Stimulated activated CD4-positive, alpha-beta T cell treated with anti-CD3 and anti-CD28 coated beads, Interleukin-2, amount 100 ng/mL, for 24 hours (primary cell): ENCODE measurements at places on chromosomes 4 and X.

GRCh38 chr4:75771607-75772006 lies 47.2 kb downstream of the USO1 start:
- DNase-seq, result no peak

GRCh38 chr4:21921526-21922180 lies 26.9 kb downstream of the KCNIP4 start:
- DNase-seq, result no peak

GRCh38 chr4:153233761-153234371 lies 29.6 kb downstream of the TRIM2 start:
- DNase-seq, result no peak

- DNase-seq, result no peak
Measured at GRCh38 chr4:95869961-95870500, 30.1 kb downstream of the PDHA2 start.

DNA sequence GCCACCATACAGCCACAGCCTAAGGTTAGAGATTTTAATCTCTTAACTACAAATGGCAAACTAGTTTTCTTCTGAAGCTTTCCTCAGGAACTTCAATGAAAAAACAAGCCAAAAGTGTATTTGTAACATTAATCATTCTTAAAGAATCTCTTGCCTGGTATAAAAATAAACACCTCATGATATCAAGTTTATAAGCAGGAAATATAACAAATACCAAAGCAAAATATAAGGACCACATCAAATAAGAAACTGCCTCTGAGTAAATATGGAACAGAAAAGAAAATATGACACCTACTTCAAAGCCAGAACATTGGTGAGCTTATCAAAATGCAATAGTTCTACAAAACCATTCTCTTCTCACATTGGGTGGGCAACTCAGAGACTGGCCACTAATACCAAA lies 89.9 kb downstream of the GPC4 start:
- no peak for DNase-seq

- no peak for DNase-seq
Measured at GRCh38 chr4:101104312-101105052, 242.8 kb downstream of the PPP3CA start.

DNA sequence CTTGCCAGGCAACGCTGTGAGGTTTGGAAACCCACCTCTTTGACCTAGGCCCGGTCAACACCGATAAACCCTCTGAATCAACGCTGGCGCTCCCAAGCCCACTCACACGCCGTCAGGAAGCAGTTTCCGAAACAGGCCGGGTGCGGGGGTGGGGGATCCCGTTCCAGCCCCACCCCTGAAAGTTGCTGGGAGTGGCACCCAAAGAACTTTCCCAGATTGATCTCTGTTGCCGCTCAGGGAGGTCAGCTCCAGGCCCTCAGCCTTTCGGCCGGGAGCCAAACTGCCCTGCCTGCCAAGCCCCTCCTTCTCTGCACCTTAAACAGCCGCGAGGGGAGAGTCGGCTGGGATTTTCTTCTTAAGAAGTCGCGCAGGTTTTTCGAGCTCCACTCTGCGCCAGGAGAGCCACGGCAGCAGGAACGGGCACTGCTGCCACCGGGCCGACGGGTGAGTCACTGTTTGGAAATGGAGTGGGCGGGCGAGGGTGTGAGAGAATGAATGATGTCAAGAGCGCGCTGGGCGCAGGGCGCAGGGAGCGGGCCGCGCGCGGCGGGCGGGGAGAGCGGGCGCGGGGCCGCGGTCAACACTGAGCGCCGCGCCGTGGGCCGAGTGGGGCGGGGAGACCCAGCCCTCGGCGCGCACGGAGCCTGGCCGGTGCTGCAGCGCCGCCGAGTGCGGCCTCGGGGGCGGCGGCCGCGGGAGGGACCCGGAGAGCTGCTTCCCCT lies at the start of gene SGMS2:
Gene SGMS2, plus strand, starts transcription at position 583 of the 722 bp plus-strand sequence. CDS start 70,622 bp downstream, outside the sequence.
- peak; percentile 62 for DNase-seq

DNA sequence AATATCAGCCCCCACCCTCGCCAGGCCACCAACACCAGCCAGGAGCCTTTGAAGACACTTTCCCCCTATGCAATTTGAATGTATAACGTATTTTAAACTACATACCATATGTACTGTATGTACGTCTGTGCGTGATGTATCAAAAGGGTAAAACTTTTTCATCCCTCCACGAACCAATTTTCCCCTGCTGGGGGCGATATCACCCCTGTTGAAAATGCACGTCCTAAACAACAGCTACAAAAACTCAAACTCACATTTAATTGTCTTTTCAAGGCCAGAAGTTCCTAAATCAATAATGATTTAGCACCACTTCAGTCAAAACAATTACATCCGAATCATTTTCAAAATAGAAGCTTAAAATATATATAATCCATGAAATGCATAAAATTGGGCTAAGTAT lies 1.4 kb downstream of the VEGFD start:
- no peak for DNase-seq

DNA sequence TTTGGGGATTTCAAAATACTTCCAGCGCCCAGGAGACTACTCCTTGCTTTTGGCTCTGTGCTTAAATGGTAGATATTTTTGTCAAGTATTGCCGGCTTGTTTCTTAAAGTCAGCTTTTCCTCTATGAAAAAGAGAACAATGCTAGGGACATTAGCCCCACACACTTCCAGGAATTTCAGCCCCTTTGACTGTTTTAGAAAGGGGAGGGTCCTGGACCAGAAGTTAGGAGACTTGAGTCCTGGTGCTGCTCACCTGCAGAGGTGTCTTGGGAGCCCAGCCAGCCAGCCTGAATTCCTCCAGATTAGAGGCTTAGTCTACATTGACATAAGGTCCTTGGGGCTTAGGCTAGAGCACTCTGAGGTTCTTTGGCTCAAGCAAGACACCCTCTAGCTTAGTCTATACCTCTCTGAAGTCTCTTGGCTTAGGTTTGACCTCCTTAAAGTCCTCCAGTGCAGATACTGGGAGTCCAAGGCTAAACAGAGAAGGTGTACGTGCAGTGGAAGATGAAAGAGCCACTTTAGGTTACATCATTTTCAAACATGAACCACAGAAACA lies 1.6 kb upstream of the SETD7 start:
- DNase-seq, result no peak

- DNase-seq, result peak; percentile 69
Measured at GRCh38 chr4:75724867-75725724, 719 bp downstream of the USO1 start.

- DNase-seq, result no peak
Measured at GRCh38 chr4:166172619-166173018, 299.6 kb downstream of the TLL1 start.
